ENCODE measurements at places on chromosomes 6 and 20.

DNA sequence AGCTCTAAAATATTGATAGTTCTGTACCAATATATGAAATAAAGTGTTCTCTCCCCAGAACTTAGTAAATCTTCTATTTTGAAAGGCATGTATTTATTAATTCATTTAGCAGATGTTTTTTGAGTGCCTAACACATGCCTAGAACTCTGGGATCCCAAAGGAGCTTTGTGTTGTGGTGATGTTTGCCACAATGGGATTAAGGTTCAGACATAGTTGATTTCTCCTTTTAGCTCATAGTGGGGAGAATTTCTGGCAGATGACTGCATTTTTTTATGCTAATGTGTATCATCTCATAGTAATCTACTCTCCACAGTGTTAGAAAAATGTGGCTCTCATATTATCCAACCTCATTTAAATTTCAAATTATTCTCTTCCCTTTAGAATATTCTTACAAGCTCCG lies 21.7 kb downstream of the MYB start:
- DNase-seq = no peak

DNA sequence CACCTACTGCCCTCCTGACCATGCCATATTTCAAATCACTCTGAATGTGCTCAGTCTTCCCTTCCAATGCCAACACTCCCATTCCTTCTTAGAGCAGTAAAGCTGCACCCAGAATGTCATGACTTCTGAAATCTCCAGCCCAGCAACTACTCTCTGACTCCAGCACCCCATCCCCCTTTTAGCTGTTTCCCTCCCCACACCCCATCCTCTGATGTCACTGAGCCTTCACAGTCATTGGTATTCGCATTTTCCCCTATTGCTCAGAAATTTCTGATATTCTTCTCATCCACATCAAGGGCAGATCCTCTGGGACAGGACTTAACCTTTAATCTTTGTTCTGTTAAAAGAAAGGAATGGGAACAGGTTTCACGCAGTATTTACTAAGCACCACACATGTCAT lies 67.1 kb upstream of the SLC4A11 start:
- no peak for DNase-seq

GRCh38 chr6:135411339-135411738 lies 86.2 kb downstream of the AHI1 start:
- DNase-seq = no peak

DNA sequence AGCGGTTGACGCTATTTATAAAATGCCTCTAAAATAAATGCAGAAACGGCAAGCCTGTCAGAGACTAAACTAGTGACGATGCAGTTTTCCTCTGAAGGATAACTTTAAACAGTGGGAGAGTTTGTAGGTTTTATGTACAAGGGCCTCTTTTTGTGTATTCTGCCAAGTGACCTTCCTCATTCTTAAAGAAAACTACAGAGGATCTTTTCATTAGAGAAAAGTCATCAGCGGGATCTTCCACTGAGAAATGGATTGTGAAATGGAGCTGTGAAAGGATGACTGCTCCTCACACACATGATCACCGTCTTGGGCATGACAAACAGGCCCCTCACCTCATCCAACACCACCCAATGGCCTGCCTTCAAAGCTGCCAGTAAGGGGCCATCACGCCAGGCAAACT lies 89.0 kb upstream of the LYRM2 start:
- no peak for DNase-seq

DNA sequence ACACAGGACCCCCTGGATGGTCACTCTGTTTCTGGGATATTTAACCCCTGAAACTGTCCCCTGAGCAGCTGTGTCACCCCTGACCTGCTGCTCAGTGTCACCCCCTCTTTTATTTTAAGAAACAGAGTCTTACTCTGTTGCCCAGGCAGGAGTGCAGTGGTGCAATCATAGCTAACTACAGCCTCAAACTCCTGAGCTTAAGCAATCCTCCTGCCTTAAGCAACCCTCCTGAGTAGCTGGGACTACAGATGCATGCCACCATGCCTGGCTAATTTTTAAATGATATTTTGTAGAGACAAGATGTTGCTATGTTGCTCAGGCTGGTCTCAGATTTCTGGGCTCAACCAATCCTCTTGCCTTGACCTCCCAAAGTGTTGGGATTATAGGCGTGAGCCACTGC lies 21.5 kb upstream of the GTSF1L start:
- DNase-seq = no peak

DNA sequence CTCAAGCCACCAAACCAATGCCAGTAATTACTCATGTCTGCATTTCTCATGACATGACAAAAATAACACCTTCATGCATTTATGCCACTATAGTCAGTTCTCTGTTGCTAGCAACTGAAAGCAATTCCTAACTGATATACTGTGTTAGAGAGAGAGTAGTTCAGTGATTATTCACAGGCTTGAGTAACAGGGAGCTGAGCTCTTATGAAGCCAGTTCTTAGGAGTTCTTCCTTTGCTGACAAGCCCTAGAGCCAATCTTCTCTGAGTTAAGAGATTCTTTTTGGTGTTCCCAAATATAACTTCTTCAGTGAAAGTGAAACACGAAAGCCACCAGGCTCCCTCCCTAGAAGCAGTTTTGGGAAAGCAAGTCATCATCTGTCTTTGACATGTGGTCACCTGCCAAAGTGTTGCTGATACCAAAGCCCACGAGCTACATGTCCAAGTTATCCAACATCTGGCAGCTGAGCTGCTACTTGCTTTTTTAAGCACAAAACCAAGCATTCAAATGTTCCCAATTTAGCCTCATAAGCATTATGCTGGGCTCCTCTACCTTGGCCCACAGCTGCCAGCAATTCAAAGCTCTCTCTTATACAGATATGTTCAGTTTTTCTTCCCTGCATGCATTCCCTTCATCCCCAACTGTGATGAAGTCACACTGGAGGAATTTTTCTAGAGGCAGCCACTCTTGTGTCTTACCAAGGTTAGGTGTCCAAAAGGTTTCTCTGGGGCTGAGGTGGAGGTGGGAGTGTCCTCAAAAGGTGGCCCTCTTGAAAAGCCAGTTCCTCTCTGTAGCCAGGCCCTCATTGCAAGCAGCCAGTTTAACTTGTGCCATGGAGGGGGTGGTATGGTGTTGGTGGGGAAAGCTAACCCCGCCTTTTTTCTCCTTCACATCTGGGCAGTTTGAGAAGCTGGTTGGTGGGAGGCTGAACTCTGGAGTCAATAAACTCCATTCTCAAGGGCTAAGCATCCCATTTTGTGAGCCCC lies 92.7 kb upstream of the ARMC2 start:
- DNase-seq = no peak

DNA sequence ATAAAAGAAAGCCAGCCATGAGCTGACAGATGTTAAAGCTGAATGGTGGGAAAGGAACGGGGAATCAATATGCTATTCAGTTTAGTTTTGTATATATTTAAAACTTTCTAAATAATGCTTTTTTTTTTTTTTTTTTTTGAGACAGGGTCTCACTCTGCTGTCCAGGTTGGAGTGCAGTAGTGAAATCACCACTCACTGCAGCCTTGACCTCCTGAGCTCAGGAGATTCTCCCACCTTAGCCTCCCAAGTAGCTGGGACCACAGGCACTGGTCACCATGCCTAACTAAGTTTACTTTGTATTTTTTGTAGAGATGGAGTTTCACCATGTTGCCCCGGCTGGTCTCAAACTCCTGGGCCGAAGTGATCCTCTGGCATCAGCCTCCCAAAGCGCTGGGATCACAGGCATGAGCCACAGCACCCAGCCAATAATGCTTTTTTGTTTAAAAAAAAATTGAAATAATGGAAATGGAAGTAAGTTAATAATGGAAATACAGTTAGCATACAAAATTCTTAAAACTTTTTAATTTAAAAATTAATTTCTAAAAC lies 19.1 kb downstream of the EPB41L2 start:
- no peak for DNase-seq

- DNase-seq = no peak
These were observed 35.7 kb downstream of the RRBP1 start for GRCh38 chr20:17646209-17646960.

DNA sequence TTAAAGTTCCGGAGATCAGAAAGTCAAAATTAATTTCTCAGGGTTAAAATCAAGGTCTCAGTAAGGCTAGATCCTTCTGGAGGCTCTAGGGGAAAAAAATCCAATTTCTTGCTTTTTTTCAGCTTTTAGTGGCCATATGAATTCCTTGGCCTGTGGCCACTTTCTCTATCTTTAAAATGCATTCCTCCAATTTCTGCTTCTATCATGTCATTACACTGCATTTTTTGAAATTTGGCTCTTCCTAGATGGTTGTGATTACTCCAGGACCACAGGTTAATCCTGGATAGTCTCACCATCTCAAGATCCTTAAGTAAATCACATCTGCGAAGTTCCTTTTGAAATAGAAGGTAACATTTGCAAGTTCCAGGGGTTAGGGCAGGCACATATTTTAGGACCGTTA lies 1294.9 kb upstream of the CITED2 start:
- no peak for DNase-seq

DNA sequence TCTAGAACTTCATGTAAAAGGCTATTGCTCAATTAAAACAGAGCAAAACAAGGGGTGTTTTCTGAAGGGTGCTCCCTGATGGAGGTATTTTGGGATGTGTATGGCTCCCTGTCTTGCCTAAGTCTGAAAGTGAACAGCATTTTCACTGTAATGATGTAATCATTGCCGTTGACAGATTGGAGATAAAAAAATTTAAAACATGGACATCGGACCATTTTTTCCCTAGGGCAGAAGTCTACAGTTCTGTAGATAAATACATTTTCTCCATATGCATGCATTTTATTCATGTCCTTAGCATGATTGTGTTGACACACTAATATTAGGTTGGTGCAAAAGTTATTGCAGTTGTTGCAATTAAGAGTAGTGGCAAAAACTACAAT lies 85.1 kb upstream of the ATXN1 start:
- no peak for DNase-seq

GRCh38 chr6:157620944-157621343 lies 202.1 kb upstream of the SNX9 start:
- no peak for DNase-seq

- DNase-seq = no peak
These were observed 22.4 kb downstream of the SYNCRIP start for GRCh38 chr6:85620308-85620707.

GRCh38 chr6:104170401-104170800 lies 689.3 kb downstream of the HACE1 start:
- no peak for DNase-seq

GRCh38 chr6:383856-384255 lies 7.7 kb upstream of the IRF4 start:
- DNase-seq = no peak

DNA sequence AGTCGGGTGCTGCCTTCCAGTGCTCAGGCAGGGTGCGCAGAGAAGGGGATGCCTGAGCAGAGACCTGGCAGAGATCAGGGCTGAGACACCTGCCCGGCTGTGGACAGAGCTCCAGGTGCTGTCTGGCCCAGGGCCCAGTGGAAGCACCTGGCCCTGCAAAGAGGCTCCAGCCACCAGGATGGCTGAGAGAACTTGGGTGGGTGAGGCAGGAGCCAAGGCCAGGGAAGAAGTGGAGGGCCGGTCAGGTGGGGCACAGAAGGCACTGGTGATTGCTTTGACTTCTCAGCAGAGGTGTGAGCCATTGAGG lies 31.2 kb downstream of the PNLDC1 start:
- no peak for DNase-seq

GRCh38 chr6:19803331-19804204 lies 33.6 kb upstream of the ID4 start:
- no peak for DNase-seq

GRCh38 chr20:61886721-61887595 lies 178.7 kb downstream of the TAF4 start:
- DNase-seq = no peak

DNA sequence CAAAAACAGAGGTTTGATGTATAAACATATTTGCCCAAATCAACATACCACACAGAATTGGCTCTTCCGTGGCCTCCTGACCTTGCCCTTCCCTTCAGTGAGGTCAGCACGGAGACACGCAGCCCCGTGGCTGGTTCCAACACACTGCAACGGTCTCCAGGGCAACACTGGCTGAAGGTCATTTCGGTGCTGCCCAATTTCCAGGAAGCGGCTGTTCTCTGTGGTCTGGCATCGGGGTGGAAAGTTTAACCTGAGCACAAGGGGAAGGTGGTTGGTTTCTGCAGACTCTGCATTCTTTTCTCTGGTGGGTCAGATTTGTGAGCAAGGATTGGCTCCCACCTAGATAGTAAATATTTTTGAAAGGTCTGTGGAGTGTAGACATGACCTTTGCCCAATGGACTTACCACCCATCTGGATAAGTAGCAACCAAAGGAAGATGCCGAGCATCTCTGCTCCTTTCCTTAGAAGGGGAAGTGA lies 177.6 kb upstream of the PHACTR1 start:
- no peak for DNase-seq

GRCh38 chr20:48006036-48006833 lies 221.0 kb upstream of the SULF2 start:
- no peak for DNase-seq

GRCh38 chr6:33613795-33614168 lies 7.3 kb upstream of the ITPR3 start:
- no peak for DNase-seq

DNA sequence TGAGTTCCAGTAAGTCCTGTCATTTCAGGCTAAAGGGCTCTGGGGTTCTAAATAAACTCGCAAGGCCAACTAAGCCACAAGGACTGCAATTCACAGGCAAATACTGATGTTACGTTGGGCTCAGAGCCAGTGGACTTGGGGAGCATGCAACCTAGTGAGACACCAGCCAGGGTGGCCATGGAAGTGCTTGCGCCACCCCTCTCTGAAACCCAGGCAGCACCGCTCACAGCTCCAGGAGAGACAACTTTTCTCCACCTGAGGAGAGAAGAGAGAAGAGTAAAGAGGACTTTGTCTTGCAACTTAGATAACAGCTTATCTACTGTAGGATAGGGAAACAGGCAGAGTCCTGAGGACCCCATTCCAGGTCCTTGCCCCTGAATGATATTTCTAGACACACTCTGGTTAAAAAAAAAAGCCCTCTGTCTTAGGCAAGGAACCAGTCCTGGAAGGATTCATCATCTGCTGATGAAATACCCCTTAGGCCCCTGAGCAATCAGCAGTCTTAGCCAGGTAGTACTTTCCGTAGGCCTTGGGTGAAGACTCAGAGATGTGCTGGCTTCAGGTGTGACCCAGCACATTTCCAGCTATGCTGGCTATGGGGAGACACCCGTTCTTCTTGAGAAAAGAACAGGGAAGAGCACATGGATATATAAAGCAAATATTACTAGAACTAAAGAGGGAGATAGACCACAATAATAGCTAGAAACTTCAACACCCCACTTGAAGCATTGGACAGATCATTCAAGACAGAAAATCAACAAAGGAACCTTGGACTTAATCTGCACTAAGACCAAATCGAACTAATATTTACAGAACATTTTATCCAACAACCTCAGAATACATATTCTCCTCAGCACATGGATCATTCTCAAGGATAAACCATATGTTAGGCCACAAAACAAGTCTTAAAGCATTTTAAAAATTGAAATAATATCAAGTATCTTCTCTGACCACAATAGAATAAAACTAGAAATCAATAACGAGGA lies 31.5 kb upstream of the TBC1D32 start:
- DNase-seq = no peak

- DNase-seq = no peak
These were observed 191.6 kb upstream of the SUPT3H start for GRCh38 chr6:45569210-45569945.
